Smooth muscle cell of trachea (primary cell): ENCODE measurements at places on chromosomes 3 and 15. TPM values are rescaled to one million over a fixed set of nuclear protein-coding genes. Genes with fewer than 3 reads are reported as not detected.

Gene CATSPER2
- total RNA-seq = 0.50 and 3.1 TPM in 2 replicates

Gene PCLAF
- 23.3 and 66.8 TPM in 2 replicates for total RNA-seq

Gene GP9
- not detected in 2 replicates for total RNA-seq

Gene CHRM5
- under 0.01 and 0.15 TPM in 2 replicates for total RNA-seq

Gene PLA2G4D
- not detected in 2 replicates for total RNA-seq

Gene GABRB3
- 1.8 and 3.3 TPM in 2 replicates for total RNA-seq

Gene KCNH8
- not detected in 2 replicates for total RNA-seq

Gene DLEC1
- total RNA-seq = under 0.01 TPM in 1 of 2 replicates, not detected in the other

Gene ALPK3
- total RNA-seq = 0.33 and 0.87 TPM in 2 replicates

Gene SLCO2A1
- not detected in 2 replicates for total RNA-seq

Gene APOD
- total RNA-seq = 1.6 and 2.8 TPM in 2 replicates

Gene MKRN2OS
- total RNA-seq = 0.33 TPM in 1 of 2 replicates, not detected in the other

Gene TRPM1
- not detected in 2 replicates for total RNA-seq

Gene SLC38A3
- total RNA-seq = not detected in 2 replicates

Gene LRRIQ4
- not detected in 2 replicates for total RNA-seq

Gene CSTA
- total RNA-seq = 2.6 and 7.8 TPM in 2 replicates

Gene POC1A
- 5.5 and 15.0 TPM in 2 replicates for total RNA-seq

Gene CXCR6
- not detected in 2 replicates for total RNA-seq

Gene MAP1A
- total RNA-seq = 150 and 180 TPM in 2 replicates

Gene AGTR1
- 2.3 and 3.3 TPM in 2 replicates for total RNA-seq

Gene FOXB1
- total RNA-seq = not detected in 2 replicates
